ENCODE measurements at places on chromosomes 7 and 10.

- DNase-seq: no peak
These were observed 54.3 kb downstream of the RBM17 start for GRCh38 chr10:6143181-6143580.

DNA sequence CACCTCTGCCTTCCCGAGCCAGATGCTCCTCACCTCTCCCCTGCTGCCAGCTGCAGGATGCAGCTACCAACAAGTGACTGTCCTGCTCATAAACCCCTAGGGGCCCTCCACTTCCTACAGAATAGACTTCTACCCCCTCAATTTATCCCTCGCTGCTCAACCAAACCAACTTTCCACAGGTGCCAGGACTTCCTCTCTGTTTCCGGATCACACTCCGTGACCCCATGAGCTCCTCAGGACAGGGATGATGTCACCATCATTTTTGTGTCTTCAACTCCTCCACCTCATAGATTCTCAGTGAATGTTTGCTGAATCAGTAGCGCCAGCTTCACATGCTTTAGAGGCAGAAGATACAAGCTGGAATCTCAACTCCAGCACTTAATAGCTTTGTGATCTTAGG lies 25.8 kb upstream of the ADRB1 start:
- DNase-seq: no peak

GRCh38 chr7:138515001-138515528 lies 55.0 kb downstream of the TRIM24 start:
- no peak for DNase-seq

DNA sequence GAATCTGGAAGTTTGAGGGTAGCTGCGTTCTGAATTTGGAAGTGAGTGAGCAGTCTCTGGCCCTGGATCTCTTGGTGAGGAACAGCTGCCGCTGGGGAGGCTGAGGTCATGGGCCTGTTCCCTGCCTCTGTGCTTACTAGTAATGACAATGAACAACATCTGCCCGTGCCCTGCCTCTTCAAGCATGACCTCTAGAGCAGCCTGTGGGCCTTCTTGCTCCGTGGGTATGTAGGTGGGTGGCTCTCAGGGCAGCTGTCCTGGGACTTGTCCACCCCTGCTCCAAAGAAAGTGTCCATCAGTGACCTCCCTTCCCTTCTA lies 186.2 kb downstream of the CXCL12 start:
- DNase-seq: no peak

- DNase-seq: no peak
These were observed 297.8 kb downstream of the WDR11 start for GRCh38 chr10:121148921-121149320.

GRCh38 chr7:47739891-47740290 lies 158.0 kb upstream of the TNS3 start:
- DNase-seq: peak; percentile 57

DNA sequence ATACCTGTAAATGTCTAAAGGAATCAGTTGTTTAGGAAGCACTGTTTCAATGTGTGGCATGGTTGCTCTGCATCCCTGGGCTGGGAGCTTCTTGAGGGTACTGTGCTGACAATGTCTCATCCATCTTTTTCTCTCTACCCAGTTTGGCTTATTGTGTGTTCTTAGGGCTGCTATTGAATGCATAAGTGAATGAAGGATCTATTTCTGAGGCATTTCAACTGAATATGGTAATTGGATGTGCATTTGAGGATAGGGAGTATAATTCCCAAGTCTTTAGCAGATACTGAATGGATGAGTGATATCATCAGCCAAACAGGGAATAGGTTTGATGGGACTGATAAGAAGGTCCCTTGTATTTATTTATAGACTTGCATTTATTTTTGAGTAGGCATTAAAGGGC lies 64.1 kb downstream of the ANLN start:
- DNase-seq: no peak
